ENCODE measurements at places on chromosomes 3 and 15.

- no peak for DNase-seq
Measured at GRCh38 chr3:4688411-4688810, 195.3 kb downstream of the ITPR1 start.

GRCh38 chr3:145963111-145963510 is 197.9 kb downstream of the PLOD2 start:
- no peak for DNase-seq

DNA sequence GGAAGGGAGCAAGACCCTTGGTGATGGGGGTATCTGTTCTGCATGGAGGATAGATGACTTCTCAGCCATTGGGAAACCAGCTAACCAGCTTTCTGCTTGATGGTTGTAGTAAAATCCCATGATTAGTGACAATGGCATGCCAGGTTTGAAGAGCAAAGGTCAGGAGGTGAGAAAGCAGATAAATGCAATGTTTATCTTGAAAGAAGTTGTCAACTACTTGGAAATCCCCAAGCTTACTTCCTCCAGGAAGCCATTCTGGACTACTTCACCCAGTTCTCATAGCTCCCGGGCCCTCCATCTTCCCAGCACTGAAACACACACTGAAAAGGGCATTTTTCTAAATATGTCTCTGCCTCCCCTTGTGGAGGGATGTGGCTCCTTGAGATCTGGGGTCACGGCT is 51.3 kb downstream of the SMAD3 start:
- DNase-seq, result no peak

- DNase-seq, result no peak
Measured at GRCh38 chr3:195116407-195117185, 154.4 kb downstream of the XXYLT1 start.

DNA sequence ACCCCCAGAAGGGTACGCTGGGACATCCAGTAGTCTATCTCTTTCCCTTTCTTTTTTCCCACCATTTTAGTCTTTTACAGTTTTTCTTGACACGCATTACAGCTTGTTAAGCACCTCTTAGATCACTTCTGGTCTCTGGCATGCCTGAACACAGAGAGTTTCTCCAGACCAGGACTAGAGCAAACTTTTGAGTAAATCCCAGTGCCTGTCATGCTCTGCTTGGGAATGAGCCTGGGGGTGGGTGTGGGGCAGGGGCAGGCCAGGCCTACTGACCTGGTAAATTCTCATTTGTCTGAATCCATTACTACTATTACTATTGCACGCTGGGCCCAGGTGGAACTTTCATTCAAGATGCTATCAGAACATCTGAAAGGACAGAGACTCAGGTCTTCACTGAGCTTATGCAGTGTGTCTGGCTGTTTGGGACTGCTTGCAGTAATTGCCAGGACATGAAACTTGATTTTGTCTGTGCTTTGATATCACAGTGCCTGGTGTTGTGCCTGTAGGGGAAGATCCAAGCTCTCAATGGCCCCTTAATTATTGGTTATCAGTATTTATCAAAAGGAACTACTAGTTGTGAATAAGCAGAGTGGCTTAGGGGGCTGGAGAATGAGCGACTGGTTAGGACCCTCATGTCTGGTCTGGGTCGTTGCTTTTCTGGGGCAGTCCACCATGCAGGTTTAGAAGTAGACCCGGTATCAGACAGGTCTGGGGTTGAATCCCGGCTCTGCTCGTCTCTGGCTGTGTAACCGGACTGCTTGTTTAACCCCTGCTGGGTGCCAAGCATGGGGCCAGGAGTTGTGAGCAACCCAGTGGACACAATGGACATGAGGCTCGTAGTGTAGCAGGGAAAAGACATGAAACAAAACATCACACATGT is 196.1 kb upstream of the TLE3 start:
- no peak for DNase-seq

GRCh38 chr3:144128108-144128892 is 156.7 kb downstream of the DIPK2A start:
- no peak for DNase-seq

DNA sequence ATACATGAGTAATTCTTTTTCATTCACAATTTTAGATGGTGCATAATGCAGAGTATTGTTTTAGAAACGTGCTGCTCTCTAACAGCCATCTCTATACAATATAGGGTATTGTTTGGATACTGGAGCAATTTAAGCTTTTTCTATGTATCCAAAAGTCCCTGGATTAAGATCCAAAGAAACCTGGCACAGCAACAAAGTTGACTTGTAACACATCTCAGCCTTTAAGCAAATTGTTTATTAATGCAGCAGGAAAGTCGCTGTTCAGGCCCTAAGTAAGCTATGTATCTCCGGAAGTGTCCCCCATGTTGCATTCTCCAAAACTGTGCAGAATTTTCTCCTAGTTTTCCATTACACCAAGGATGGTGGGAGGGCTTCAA is 7.3 kb downstream of the VGLL4 start:
- no peak for DNase-seq

DNA sequence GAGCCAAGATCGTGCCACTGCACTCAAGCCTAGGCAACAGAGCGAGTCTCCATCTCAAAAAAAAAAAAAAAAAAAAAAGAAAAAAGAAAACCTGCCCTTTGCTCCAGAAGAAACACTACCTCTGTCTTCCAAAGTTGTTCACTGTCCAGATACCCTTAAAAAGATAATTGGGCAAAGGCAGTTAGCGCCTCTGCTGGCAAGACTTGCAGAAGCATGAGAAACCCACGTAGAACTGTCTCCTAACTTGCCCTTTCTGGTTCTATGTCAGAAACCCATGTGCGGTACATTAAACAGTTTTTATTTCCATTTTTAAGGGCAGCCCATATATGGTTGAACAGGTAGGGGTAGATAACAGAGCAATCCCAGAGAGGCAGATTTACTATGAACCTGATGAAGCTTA is 1026.4 kb downstream of the ROBO2 start:
- DNase-seq, result no peak

DNA sequence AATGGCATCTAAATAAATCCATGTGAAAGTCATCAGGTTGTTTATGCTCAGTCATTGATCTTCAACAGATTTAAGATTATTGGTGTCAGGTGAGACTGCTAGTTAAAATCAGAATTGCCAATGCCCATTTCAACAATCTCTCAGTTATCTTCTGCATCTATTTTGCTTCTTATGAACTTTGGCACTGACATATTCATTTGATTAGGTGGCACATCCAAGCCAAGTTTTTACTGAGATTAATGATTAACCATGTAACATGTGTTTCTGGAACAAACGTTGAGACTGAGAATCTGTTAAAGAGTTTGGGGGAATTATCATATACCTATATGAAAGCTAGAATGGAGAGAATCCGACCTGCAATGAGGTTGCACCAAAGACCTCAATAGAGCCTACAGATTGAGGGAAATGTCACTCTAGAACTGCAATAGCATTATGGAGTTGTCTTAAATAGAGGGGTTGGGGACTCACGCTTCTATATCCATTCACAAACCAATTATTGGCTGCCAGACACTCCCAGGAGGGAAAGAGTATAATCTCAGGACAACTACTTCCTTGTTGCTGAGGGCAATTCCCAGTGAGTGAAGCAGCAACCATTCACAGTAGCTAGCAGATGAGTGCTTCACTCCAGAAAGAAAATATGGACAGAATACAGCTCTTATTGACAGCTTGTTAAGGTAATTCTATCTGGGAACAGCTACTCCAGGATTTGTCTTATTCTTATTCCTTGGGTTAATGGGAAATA is 891.3 kb downstream of the SQOR start:
- no peak for DNase-seq

GRCh38 chr3:65030847-65031463 is 343.2 kb upstream of the ADAMTS9 start:
- no peak for DNase-seq

DNA sequence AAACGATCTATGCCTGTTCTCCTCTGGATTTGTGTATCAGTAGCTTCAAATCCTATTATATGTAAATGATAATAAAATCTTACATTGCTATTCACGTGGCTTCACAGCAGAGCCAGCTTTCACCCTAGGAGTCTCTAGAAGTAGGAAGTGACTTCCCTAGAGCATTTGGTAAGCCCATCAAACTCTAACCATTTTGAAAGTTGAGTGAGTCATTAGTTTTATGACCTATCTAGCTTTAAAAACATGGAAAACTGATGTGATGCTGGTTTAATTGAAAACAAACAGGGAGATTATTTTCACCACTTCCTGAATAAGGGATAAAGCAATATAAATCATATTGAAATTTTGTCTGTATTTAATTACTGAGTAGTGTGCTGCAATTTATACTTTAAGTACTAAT is 275.2 kb downstream of the EPHA6 start:
- DNase-seq, result no peak

- no peak for DNase-seq
Measured at GRCh38 chr3:189586941-189587663, 44.1 kb upstream of the TP63 start.

DNA sequence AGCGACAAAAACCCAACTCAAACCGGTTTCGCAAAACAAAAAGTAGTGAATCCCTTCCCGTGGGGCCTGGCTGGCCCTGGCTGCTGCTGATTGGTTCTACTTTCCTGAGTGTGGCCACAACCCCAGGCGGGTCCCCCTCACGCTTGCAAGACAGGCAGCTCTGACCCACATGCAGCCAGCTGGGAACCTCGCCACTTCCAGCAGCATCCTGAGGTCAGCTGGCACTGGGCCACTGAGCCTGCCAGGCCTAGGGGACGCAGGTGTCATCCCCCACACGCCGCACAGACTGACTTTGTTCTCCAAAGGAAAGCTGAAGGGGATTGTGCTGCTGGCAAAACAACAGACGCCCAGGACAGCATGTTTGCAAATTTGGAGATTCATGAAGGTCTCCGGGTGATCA is 111.1 kb downstream of the TPRA1 start:
- no peak for DNase-seq

- no peak for DNase-seq
Measured at GRCh38 chr3:137264071-137264820, 306.5 kb downstream of the IL20RB start.

GRCh38 chr15:81160312-81161159 is 26.5 kb downstream of the CFAP161 start:
- no peak for DNase-seq

DNA sequence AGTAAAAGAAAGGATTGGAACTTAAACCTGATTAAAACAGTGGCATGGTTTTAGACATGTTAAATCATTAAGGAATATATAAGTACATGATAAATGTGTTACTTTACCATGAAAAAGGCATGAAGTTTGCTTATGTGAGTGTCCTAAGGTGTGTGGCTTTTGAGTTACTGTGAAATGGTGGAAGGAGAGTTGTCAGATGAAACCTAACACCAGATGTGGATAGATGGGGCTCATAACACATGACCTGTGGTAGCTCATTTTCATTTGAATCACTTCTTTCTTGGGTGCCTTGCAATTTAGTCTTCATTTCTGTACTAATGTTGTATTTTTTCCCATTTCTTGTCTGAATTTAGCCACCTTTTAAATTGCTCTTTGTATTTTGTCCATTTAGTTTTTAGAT is 13.0 kb downstream of the MEF2A start:
- no peak for DNase-seq

DNA sequence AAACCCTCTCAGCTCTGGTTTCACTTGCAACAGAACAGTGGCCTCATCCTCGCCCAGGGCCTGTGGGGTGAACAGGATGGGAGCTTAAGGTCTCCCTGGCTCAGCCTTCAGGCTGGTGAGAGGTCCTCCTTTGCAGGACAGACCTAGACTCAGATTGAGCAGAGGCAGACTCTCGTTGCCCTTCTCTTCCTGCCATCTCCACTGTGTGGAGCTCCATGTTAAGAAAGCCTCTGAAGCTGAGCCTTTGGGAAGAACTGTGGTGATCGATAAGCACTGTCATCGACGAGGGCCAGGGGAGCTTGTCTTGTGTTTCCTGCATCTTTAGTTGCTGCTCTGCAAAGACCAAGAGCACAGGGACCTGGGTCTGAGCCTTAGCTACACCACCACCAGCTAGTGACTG is 37.8 kb upstream of the GRIP2 start:
- DNase-seq, result no peak

DNA sequence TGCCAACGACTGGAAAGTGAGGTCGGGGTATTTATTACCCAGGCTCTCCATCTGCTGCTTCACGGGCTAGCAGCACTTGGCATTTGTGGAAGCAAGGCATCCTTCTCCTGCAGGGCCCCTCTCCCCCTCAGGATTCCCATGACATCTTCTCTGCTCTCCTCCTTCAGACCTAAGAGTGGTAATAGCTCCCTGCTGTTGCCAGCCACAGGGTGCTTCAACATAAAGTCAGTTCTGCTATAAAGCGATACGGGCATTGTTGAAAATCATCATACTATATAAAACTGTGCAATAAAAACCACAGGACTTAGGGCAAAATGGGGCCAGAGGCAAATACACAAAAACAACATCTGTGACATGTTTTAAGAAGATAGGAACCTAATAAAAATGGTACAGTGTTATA is 391.8 kb upstream of the ADAMTS9 start:
- DNase-seq, result no peak

DNA sequence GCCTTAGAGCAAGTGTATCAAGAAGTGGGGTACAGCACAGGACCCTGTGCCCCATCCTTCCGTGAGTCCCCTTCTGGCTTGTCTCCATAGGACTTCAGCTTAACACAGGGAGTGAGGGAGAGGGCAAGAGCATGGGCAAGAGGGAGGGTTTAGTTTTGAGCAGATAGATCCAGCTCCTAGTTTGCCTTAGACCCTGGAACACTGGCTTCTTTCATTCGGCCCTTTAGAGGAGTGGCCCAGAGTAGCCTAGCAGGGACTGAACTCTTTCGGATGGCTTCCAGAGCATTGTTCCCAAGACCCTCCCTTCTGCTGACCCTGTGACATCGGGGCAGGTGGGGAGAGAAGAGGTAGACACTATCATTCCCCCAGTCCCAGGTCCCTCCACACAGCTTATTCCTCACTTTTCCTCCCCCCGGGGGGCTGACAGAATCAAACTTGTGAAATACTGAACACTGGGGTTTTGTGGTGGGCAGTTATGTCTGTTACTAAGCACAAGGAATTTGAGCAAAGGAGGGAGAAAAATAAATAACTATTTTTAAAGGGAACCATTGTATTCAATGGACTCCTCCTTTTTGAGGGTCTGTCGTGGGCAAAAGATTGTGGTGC is 289.6 kb upstream of the C2CD4B start:
- DNase-seq, result no peak

- DNase-seq, result peak; percentile 64
Measured at GRCh38 chr15:74783072-74783807, 1.4 kb downstream of the CSK start.

DNA sequence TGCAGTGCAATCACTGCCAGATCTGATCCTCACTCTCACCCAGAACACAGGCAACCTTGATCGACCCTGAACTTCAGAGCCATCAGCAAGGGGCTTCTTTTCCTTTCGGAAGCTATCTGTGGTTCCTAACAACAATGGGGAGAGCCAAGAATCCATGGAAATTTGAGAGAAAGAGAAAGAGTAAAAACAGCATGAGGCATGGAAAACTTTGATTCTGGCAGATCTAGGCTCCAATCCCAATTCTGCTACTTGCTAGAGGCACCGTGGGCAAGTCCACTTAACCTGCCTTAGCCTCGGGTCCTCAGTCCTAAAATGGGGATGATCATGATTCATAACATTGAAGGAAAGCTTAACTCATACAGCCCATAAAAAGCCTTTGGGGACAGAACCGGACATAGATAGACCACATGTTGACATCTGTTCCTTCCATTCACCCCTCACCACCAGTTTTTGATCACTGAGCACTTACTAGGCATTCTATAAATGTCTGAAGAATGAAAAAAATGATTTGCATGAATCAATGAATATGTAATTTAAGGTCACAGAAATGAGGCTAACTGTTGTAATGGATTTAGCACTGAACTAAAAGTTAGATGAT is 605.7 kb upstream of the CFAP20DC start:
- no peak for DNase-seq
